ENCODE measurements at places on chromosomes 3 and 15.
A peak's percentile ranks its signal among the peaks of the same experiment; 100 is the strongest.

DNA sequence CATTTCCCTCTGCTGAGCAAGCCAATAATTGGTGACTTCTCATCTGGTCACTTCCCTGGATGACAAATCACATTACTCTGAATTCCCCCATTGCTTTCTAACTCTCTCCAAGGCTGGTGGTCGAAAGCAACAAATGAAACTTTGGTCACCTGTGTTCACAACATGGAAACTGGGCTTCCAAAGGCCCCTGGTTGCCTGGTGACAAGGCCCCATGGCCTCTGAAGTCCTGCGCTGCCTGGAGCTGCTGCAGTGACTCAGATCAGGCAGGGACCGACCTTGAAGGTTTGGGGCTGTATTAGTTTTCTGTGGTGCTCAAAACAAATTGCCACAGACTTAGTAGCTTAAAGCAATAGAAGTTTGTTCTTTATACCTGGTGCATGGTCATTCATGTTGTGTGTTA lies 345.3 kb downstream of the WDR72 start:
- H3K36me3 ChIP-seq, result no peaks in the 10 kb centered on the region
- H3K4me3 ChIP-seq, result no peak overlapping the region
- H3K4me1 ChIP-seq, result no peaks in the 10 kb centered on the region
- DNase-seq, result no peak
- no peak overlapping the region for H3K27ac ChIP-seq

DNA sequence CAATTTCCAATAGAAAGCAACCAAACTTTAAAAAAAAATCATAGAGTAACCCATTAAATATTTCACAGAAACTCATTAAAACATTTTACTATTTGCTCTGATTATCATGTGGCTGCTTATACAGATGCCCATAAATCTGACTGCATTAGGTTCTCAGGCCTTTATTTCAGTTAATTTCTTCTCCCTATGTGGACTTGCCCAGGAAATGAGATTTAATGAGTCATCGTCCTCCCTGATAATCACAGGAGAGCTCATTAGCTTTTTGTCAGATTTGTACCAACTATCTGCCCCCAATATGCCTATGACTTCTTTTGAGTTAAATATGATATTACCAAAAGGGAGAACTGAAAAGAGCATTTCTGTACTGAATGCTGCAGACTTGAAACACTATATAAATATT lies 168.0 kb downstream of the FOXB1 start:
- no peaks in the 10 kb centered on the region for H3K4me1 ChIP-seq
- no peak for DNase-seq
- no peaks in the 10 kb centered on the region for H3K36me3 ChIP-seq
- no peak overlapping the region for H3K27ac ChIP-seq
- no peaks in the 10 kb centered on the region for H3K27me3 ChIP-seq
- H3K4me3 ChIP-seq, result no peak overlapping the region

GRCh38 chr3:189954733-189955665 lies 165.7 kb downstream of the P3H2 start:
- H3K4me1 ChIP-seq, result no peaks in the 10 kb centered on the region
- no peak overlapping the region for H3K4me3 ChIP-seq
- peaks cover 3% of the 10 kb centered on the region for H3K27me3 ChIP-seq
- H3K27ac ChIP-seq, result no peak overlapping the region
- no peak for DNase-seq

- H3K4me3 ChIP-seq, result no peak overlapping the region
- no peak for DNase-seq
- no peaks in the 10 kb centered on the region for H3K27me3 ChIP-seq
- no peaks in the 10 kb centered on the region for H3K4me1 ChIP-seq
Observed at GRCh38 chr3:116001151-116001621, 377.9 kb downstream of the GAP43 start.

GRCh38 chr15:56272454-56272853 lies 28.8 kb upstream of the RFX7 start:
- no peaks in the 10 kb centered on the region for H3K36me3 ChIP-seq
- H3K4me3 ChIP-seq, result no peak overlapping the region
- DNase-seq, result no peak
- no peak overlapping the region for H3K27ac ChIP-seq
- H3K27me3 ChIP-seq, result no peaks in the 10 kb centered on the region
- no peaks in the 10 kb centered on the region for H3K4me1 ChIP-seq

DNA sequence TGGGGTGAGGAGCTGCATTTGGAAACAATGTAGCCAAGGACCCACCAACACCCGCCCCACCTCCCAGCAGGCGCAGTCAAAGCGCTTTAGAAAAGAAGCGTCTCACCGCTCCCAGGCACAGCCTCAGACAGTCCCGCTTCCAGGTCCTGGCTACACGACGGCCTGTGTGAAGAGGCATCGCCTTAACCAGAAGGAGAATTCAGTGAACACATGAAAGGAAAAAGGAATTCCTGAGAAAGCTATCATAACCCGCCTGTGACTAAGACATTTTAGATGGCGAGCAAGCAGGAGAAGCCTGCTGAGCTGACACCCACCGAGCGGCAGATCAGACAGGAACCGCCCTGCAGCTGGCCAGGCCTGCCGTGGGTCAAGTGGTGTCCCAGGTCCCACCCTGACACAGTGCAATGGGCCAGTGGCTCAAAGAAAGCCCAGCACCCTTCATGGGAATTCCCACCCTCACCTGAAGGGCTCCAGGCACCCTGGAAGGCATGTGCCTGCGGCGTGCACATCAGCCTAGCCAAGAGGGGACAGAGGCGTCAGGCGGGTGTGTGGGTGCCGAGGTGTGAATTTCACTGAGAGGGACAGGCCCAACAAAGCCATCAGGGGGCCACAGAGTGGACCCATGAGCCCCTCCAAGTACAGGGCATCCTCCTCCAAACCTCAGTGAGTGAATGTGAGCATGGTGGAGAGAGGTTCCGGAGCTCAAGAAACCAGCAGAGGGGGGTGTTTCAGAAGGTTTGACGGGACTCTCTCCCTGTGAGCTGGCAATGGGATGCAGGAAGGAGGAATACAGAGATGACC lies 144.8 kb downstream of the NSMCE3 start:
- H3K4me1 ChIP-seq, result no peaks in the 10 kb centered on the region
- DNase-seq, result no peak
- H3K4me3 ChIP-seq, result no peak overlapping the region
- no peaks in the 10 kb centered on the region for H3K36me3 ChIP-seq
- H3K27me3 ChIP-seq, result no peaks in the 10 kb centered on the region

GRCh38 chr3:129532261-129532660 lies 3.8 kb downstream of the RHO start:
- H3K4me3 ChIP-seq, result no peak overlapping the region
- no peaks in the 10 kb centered on the region for H3K27me3 ChIP-seq
- H3K36me3 ChIP-seq, result no peaks in the 10 kb centered on the region
- H3K4me1 ChIP-seq, result no peaks in the 10 kb centered on the region

DNA sequence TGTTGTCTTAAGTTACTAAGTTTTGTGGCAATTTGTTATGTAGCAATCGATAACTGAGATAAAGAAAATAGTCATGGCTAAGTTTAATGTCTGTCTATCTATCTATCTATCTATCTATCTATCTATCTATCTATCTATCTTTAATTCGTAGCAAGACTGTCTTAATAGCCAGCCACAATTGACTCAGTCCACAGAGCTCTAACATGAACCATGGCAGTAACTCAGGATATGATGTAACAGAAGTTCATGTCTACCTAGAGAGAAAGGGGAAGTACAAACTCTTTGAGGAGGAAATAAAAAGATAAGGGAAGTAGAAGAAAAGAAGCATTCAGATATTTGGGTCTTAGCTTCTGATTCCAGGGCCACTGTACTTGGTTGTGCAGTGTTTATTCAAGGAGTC lies 61.5 kb upstream of the FNDC3B start:
- H3K4me1 ChIP-seq, result no peaks in the 10 kb centered on the region
- no peak overlapping the region for H3K4me3 ChIP-seq
- no peaks in the 10 kb centered on the region for H3K27me3 ChIP-seq
- no peak overlapping the region for H3K27ac ChIP-seq
- H3K36me3 ChIP-seq, result no peaks in the 10 kb centered on the region
- no peak for DNase-seq

- H3K4me3 ChIP-seq, result peak overlapping the region; percentile 36
- H3K36me3 ChIP-seq, result no peaks in the 10 kb centered on the region
- DNase-seq, result no peak
Observed at GRCh38 chr3:16849795-16850194, 35.0 kb upstream of the PLCL2 start.

GRCh38 chr3:105385179-105385578 lies 18.5 kb downstream of the ALCAM start:
- no peak overlapping the region for H3K27ac ChIP-seq
- no peaks in the 10 kb centered on the region for H3K4me1 ChIP-seq
- DNase-seq, result no peak
- H3K36me3 ChIP-seq, result no peaks in the 10 kb centered on the region
- H3K4me3 ChIP-seq, result no peak overlapping the region

DNA sequence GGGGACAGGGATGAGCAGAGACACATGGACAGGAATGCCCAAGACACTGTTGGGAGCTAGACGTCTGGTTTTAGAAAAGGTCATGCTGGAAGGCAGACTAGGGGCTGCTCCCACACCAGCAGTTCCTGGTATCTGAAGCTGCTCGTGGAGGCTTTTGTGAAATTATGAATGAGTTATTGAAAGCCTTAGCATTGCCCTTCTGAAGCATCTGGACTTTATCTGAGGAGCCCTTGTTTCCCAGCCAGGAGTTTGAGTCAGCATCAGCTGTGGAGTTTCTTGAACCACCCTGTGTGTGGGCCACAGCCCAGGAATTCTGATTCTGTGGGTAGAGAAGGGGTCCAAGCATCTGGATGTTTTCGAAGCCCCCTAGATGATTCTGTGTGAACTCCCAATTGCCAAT lies 258.7 kb downstream of the SLCO3A1 start:
- no peaks in the 10 kb centered on the region for H3K27me3 ChIP-seq
- H3K36me3 ChIP-seq, result peaks cover 6% of the 10 kb centered on the region
- no peak overlapping the region for H3K4me3 ChIP-seq
- H3K27ac ChIP-seq, result no peak overlapping the region
- H3K4me1 ChIP-seq, result peaks cover 5% of the 10 kb centered on the region
- DNase-seq, result no peak

GRCh38 chr3:76566211-76566534 lies 473.7 kb upstream of the ROBO2 start:
- H3K27ac ChIP-seq, result no peak overlapping the region
- no peaks in the 10 kb centered on the region for H3K4me1 ChIP-seq
- H3K27me3 ChIP-seq, result no peaks in the 10 kb centered on the region
- no peaks in the 10 kb centered on the region for H3K36me3 ChIP-seq
- no peak overlapping the region for H3K4me3 ChIP-seq

- no peaks in the 10 kb centered on the region for H3K27me3 ChIP-seq
- no peak overlapping the region for H3K4me3 ChIP-seq
- H3K4me1 ChIP-seq, result no peaks in the 10 kb centered on the region
- H3K36me3 ChIP-seq, result no peaks in the 10 kb centered on the region
Observed at GRCh38 chr3:43791246-43791645, 100.5 kb downstream of the ABHD5 start.

GRCh38 chr3:64741341-64741740 lies 53.5 kb upstream of the ADAMTS9 start:
- no peak overlapping the region for H3K27ac ChIP-seq
- no peaks in the 10 kb centered on the region for H3K4me1 ChIP-seq
- H3K36me3 ChIP-seq, result no peaks in the 10 kb centered on the region
- no peak overlapping the region for H3K4me3 ChIP-seq

GRCh38 chr3:138691351-138691750 lies 82.8 kb downstream of the FAIM start:
- H3K4me1 ChIP-seq, result no peaks in the 10 kb centered on the region
- no peak for DNase-seq
- no peak overlapping the region for H3K4me3 ChIP-seq
- H3K27me3 ChIP-seq, result no peaks in the 10 kb centered on the region

GRCh38 chr15:100186366-100186765 lies 155.4 kb downstream of the ADAMTS17 start:
- no peaks in the 10 kb centered on the region for H3K27me3 ChIP-seq
- H3K36me3 ChIP-seq, result no peaks in the 10 kb centered on the region
- H3K4me3 ChIP-seq, result no peak overlapping the region
- no peak for DNase-seq

DNA sequence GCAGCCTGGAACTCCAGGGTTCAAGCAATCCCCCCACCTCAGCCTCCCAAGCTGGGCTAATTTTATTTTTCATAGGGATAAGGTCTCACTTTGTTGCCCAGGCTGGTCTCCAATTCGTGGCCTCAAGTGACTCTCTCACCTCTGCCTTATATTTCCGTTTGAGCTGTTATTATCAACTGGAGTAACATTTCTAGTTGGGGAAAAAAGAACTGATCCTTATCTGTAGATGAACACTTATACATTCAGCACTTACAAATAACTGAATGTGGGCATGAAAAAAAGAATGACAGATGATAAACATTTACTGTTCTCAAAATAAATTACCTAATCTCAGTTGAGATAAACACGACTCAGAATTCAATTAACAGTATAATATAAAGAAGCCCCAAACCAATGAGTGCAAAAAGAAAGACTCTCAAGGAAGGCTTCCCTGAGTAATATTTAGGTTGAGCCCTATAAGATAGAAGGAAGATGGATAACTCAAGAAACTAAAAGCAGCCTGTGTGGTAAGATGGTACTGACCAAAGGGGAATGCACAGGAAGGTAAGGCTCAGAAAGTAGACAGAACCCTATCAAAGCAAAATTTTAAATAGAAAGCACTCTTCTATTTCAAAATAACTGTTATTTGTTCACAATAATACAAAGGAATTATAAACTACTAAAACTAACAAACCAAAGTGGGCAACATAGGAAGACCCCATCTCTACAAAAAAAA lies 11.8 kb downstream of the UBE3A start:
- H3K36me3 ChIP-seq, result no peaks in the 10 kb centered on the region
- no peak for DNase-seq
- H3K4me1 ChIP-seq, result peaks cover 6% of the 10 kb centered on the region
- H3K27ac ChIP-seq, result no peak overlapping the region
- no peak overlapping the region for H3K4me3 ChIP-seq
- H3K27me3 ChIP-seq, result no peaks in the 10 kb centered on the region

DNA sequence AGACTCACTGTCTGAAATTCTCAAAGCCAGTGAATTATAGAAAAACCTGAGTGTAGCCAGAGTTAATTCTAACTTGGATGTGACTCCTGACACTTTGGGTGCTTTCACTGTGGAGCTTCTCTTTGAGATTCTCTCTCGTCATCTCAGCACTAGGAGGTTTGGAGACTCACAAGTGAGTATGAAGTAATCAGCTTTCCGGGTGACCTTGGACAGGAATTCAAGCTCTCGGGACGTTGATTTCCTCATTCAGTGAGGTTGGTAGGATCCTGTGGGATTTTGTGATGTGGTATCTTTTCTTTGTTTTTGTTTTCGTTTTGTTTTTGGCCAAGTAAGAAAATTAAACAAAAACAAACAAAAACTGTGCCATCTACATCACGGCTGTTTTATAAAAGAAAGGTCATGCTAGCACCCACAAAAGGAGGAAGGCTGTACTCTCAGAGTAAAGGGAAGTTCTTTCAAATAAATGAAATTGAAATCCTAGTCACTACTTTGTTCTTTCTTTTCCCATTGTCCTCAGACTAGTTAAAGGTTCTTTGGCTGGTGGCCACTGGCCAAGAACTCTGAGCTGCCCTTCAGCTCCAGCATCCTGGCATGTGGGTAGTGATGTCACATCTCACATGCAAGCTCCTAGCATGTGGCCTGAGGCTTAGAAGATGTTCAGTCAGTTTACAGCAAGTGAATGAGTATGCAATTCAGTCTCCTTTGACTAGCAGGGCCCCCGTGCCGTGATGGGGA lies 263.3 kb upstream of the TPM1 start:
- no peaks in the 10 kb centered on the region for H3K36me3 ChIP-seq
- H3K27ac ChIP-seq, result no peak overlapping the region
- H3K4me1 ChIP-seq, result no peaks in the 10 kb centered on the region
- H3K4me3 ChIP-seq, result no peak overlapping the region
- no peak for DNase-seq

Data from CD4-positive, alpha-beta T cell (primary cell).